ENCODE measurements at places on chromosomes 7 and 10.

DNA sequence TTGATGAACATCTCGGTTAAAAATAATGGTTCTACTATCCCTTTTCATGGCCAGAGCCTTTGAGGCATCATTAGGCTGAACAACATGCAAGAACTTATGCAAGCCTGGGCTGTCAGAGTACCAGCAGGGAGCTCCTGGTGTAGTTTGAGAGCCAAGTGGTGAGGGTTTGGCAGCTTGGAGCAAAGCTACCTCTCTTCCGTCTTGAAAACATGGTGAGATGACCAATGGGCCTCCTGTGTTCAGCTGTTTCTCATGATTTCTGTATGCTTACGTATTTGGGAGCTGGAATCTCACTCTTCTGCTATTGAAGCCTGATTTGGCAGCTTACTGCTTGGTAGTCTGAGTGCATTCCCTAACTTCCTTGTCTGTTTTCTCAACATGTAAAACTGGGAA lies 150.4 kb downstream of the CXCL12 start:
- no peak for DNase-seq

GRCh38 chr7:142598297-142598696 lies 151.0 kb upstream of the PRSS1 start:
- DNase-seq = no peak

- no peak for DNase-seq
Observed at GRCh38 chr7:46664453-46664852, 743.4 kb upstream of the IGFBP3 start.

DNA sequence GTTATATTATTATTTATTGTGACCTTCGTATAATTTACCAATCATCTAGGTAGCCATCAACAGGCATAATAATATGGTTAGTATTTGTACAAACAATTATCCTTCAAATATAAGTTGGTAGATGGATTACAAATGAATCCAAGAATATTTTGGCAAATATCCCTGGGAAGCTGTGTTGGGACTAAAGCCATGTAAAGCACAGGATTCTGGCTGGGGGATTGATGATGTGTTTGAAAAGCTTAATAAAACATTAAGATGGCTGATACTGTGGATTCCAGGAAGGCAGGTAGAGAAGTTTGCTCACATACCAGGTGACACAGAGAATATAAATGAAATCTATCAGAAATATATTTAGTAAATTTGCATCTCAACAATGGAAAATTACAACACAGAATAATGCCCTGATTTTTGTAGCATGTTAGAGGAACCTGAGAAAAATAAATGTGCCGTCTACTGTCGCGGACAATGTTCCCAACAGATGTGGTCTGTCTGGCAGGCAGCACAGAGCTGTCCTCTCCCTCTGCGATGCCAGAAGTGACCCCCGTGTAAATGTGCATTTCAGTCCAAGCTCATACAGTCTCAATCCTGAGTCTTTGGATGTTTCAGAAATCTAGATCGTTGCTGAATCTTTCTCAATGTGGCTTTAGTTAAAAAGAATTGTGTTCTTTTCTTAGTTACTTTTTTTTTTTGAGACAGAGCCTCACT lies 125.0 kb downstream of the TEX36 start:
- no peak for DNase-seq

DNA sequence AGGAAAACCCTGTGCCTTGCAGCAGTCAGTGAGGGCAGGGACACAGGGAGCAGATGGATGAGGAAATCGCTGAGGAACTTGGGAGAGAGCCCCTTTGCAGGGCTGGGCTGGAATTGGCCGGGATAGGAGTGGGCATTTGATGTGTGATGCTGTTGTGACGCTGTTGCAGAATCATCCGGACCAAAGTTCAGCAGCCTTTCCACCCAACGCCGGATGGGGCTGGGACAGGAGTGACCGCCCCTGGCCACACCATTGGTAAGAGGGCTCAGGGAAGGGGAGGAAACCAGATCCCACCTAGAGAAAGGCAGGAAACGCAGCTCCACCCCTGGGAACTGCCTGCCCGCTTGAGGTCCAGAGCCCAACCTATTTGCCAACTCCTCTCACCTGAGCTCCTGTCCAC lies 33.9 kb downstream of the PAX2 start:
- DNase-seq = no peak

- DNase-seq = no peak
Observed at GRCh38 chr10:51574248-51575048, 124.9 kb downstream of the CSTF2T start.

- DNase-seq = peak; percentile 38
Observed at GRCh38 chr10:96830511-96831199, 1.4 kb upstream of the LCOR start.

DNA sequence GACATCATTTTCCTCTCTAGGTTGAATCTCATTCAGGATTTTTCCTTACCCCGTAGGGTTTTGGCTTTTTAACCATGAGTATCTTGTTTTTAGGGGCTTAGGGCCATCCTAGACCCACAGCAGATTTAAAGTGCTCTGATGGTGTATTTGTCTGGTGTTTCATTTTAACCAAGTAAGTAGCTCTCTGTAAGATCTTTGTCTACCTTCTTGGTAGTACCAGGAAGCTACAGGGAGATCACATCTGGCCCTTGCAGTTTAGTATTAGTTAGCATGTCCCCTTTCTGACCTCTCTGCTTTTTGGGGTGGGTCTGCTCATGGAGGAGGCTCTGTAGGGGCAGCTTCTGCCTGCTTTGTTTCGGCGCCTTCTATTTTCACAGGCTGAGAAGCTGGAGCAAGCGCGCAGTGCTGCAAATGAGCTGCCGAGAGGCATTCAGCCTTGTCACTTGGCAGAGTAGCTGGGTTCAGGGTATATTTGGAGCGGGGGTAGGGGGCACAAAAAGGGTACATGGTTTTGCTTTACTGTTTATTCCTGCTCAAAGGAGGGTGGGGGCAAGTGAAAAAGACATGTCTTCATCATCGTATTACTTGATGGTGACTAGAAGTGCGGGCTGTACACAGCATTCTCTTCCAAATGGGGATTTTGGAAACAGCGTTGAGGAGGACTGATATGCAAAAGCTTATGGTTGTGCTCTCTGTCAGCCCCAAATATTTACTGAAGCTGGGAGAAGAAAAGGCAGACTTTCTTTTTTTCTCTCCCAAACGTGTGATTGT lies 146.3 kb downstream of the CELF2 start:
- peak; percentile 46 for DNase-seq
